Activated naive CD4-positive, alpha-beta T cell treated with anti-CD3 and anti-CD28 coated beads, Interleukin-2, amount 50 U/mL, for 72 hours (primary cell): ENCODE measurements at places on chromosomes 1 and 21. TPM values are rescaled to one million over a fixed set of nuclear protein-coding genes. Genes with fewer than 3 reads are reported as not detected.

The SPRR2B gene
- not detected for total RNA-seq

The RSPO1 gene
- not detected for total RNA-seq

The GBP3 gene
- total RNA-seq, result 9.3 TPM

The WDR4 gene
- 38.7 TPM for total RNA-seq

The TTC34 gene
- 0.80 TPM for total RNA-seq

The FAM3B gene
- not detected for total RNA-seq

The GJA8 gene
- total RNA-seq, result not detected

The PTGFR gene
- total RNA-seq, result not detected

The MCOLN2 gene
- total RNA-seq, result 37.3 TPM

The MAB21L3 gene
- not detected for total RNA-seq

The C1QTNF12 gene
- total RNA-seq, result 4.0 TPM

The AGMAT gene
- total RNA-seq, result 15.3 TPM

The MAP10 gene
- total RNA-seq, result 1.9 TPM

The ELF3 gene
- 0.37 TPM for total RNA-seq

The MRTO4 gene
- total RNA-seq, result 83.6 TPM

The IFT25 gene
- total RNA-seq, result 61.3 TPM

The KRTAP25-1 gene
- not detected for total RNA-seq

The LINGO4 gene
- total RNA-seq, result not detected

The DMBX1 gene
- 0.09 TPM for total RNA-seq

The OR2T11 gene
- total RNA-seq, result not detected

The FAM151A gene
- not detected for total RNA-seq

The DNASE2B gene
- not detected for total RNA-seq

The OR2T2 gene
- total RNA-seq, result not detected

The PAX7 gene
- total RNA-seq, result not detected

The COL6A2 gene
- 14.2 TPM for total RNA-seq

The CYP2J2 gene
- 0.64 TPM for total RNA-seq

The ZNF670 gene
- 4.5 TPM for total RNA-seq

The MPZ gene
- 7.1 TPM for total RNA-seq

The EVA1C gene
- total RNA-seq, result 7.8 TPM

The FAM131C gene
- 1.2 TPM for total RNA-seq

The SPATA46 gene
- not detected for total RNA-seq

The CEP104 gene
- 26.9 TPM for total RNA-seq

The COQ8A gene
- 28.1 TPM for total RNA-seq

The PTAFR gene
- 0.06 TPM for total RNA-seq

The SCAF4 gene
- total RNA-seq, result 43.9 TPM

The TNNT2 gene
- not detected for total RNA-seq

The MTMR11 gene
- total RNA-seq, result 2.3 TPM

The GPR25 gene
- total RNA-seq, result not detected

The OR2W3 gene
- total RNA-seq, result not detected
